DND-41 (cell line): ENCODE measurements at places on chromosomes 5 and 9.

GRCh38 chr5:36897616-36898015 is 21.0 kb downstream of the NIPBL start:
- no peak for DNase-seq

- no peak for DNase-seq
Observed at GRCh38 chr9:113464286-113464660, 746 bp downstream of the RGS3 start.

DNA sequence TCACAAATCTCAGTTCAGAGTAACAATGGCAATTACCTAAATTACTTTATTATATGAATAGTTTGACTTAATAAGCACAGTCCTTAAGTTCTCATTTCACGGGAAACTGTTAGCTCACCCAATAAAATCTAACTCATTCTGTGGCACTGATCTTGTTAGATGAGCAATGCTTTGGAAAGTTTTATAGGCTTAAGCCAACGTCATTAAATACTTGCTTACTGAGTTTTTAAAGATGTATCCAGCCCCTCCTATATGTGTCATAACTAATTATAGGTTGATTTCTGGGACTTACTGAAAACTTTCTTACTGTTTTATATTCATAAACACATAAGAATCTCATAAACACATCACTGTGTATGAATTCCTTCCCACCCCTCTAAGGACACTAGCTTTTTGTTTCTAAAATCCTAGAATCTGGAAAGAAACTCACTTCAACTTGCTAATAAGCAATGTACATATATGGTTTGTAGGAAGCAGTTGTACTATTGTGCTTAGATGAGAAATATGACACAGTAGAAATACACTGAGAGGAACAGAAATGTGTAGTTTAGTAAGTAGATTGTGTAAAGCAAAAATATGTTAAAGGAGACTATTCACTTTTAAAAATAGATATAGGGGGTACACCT is 14.1 kb upstream of the MARCOL start:
- no peak for DNase-seq

DNA sequence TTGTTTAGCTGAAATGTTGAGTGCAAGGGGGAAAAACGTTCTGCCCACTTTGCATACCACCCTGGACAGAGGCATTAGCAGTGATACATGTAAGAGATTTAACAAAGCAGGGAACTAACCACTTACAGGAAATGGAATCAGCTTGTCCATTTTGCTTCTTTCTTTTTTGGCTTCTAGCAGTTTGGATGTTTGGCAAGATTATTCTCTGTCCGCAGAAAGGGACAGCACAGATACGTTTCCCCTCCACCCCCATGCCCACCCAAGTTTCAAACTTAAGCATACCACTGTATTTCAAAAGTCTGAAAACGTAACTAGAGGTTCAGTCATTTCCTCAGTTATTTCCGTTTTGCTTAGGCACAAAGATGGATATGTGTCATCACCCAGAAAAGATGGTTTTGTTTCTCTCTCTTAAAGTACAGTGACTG is 118.4 kb downstream of the GDNF start:
- DNase-seq = no peak

GRCh38 chr5:117945258-117945657 is 1043.1 kb downstream of the DTWD2 start:
- no peak for DNase-seq

DNA sequence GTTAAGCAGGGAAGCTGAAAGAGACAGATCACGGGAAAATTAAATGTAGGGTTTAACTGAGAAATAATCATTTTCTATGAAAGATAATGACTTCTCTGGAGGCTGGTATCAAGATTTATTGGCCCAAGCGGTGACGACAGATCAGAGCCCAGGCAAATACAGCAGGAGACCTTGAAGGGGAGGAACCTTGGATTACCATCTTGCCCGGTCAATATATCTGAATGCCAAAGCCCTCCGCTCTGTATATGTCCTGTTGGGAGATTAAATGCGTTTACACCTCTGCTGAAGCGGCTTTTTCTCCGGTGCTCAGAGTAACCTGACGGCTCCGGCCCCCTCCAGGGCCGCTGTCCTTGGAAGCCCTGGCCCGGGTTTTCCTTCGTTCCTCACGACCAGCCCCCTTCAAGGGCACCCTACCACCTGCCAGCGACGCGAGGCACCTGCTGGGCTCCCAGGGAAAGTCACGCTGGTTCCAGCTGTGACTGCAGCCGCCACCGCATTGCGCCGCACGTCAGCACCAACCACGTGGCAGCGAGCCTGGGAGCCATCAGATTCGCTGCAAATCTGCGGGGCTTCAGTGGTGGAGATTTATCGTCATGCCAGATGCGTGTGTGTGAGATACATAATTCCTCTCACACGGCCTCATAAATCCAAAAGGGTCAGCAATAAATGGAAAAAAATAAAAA is 4.4 kb upstream of the QSOX2 start:
- DNase-seq = no peak

DNA sequence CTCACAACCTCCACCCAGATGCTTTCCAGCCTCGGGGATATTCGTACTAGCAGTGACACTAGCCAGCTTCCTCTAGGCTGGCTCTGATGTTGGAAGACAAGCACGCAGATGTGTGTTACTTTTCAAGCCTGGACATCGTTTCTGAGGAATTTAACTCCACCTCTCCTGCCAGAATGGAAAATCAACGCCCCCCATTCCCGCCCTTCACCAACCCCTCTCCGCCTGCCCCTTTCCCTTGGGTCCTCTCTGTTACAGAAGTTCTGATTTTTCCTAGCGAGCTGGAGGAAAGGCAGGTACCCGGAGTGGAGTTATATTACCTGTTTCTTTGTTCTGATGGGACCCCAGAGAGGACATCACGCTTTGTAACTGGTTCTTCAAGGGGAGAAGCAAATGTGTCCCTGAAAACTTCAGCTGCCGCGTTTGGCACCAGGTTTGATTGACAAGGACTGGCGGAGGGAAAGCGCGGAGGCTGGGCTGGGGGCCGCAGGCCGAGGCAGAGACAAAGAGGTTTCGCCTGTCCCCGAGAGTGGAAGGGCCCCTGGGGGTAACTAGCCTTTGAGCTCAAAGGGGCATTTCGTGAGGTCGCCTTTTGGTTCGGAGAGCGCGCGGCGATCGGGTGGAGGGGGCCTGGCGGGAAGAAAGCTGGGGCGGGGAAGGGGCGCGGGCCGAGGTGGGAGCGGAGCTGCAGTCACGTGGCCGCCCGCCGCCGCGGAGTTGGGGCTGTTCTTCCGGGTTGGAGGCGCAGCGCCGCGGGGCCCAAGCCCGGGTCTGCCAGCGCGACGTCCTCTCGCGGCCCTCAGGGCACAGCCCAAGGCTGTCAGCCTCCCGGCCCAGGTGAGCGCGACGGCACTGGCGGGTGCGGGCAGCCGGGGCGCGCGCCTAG is at the start of gene NNT:
Gene NNT (plus strand): TSS at position 720 of the 883 bp plus-strand sequence. CDS start 6,016 bp downstream, outside the sequence.
- DNase-seq = peak; percentile 82
